ENCODE measurements at places on chromosomes 6 and 20.

DNA sequence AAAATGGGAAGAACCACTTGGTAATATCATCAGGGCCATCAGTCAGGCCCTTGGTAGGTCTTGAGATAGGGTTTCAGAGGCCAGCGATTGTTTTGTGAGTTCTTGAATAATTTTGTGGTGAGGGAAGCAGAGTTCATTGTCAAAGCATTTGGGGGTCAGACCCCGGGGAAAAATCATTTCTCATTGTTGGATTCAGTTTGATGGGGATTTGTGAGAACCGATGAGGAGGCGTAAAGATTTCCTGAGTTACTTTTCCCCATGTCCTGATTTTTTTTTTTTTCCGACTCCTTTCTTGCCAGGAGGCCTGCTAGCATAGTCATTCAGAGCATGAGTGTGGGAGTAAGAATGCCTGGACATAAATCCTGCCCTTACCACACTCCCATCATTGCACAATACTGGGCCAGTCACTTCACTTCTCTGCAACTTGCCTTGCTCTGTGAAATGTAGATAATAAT lies 60.3 kb downstream of the TSHZ2 start:
- DNase-seq, result no peak

GRCh38 chr6:98946266-98946878 lies 1.4 kb downstream of the FBXL4 start:
- no peak for DNase-seq

GRCh38 chr20:217266-217665 lies 9.8 kb upstream of the DEFB129 start:
- no peak for DNase-seq

DNA sequence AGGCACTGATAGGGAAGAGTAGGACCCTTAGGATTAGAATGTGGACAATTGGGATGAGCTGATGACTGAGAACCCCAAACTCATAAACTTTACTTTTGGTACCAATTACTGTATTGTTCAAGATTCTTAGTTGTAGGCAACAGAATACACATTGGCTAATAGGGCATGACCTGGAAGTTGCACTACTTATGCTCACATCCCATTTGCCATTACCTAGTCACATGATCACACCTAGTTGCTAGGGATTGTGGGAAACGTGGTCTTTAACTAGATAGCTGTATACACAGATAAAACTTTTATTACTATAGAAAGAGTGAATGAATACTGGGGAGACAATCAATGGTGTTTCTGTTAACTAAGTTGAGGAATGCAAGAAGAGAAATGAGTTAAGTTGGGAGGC lies 113.4 kb upstream of the AKIRIN2 start:
- DNase-seq, result no peak

GRCh38 chr6:5736016-5736738 lies 270.5 kb downstream of the NRN1 start:
- DNase-seq, result no peak

DNA sequence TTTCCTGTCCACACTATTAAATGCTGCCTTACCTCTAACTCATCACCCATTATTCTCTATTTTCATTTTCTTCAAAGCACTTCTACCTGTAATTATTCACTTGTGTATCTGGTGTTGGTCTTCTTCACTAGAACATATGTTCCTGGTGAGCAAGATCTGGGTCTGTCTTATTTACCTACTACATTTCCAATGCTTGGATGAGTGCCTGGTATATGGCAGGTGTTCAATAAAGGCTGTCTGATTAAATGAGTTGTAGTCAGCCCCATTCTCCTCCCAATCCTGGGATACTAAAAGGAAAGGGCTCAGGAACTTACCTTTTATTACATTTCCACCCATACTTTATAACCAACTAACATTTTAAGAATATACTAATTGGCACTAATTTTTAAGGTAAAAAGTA lies 61.0 kb downstream of the CEP162 start:
- DNase-seq, result no peak
